ENCODE measurements at places on chromosomes 6 and 20.

DNA sequence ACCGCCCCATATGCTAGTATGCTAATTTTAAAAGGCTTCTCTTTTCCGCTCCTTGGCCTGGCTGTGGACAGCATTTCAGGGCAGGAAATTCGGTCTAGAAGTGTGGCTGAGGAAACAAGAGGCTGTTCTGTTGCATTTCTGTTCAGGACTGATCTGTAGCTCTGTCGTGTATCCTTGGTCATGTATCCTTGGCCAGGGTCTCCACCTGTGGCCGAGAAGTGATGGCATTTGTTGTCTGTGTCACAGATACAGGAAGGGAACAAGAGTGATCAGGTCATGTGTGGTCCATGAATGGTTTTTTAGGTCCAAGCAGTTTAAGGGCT, 300.5 kb upstream of the SUPT3H start:
- DNase-seq, result no peak

- no peak for DNase-seq
These were observed 121.7 kb upstream of the MARCKS start for GRCh38 chr6:113735491-113735890.

DNA sequence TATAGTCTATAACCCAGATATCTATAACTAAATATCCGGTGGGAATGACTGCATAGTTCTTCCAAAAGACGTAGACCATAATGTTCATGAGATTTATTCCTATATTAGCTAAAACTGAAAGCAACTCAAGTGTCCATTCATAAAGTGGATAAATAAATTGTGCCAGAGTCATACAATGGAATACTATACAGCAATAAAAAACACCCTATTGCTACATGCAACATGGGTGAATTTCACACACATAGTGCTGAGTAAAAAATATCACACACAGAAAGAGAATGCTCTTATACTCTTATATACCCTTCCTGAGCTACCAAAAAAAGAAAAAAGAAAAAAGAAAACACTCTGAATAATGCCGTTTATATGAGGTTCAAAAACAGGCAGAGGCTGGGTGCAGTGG, 6.9 kb downstream of the TNXB start:
- no peak for DNase-seq

GRCh38 chr20:20446425-20447015, 78.6 kb downstream of the INSM1 start:
- DNase-seq, result no peak

- no peak for DNase-seq
These were observed 674.5 kb downstream of the HDGFL1 start for GRCh38 chr6:23243854-23244253.

- no peak for DNase-seq
These were observed 17.9 kb downstream of the LAMP5 start for GRCh38 chr20:9532069-9532838.

DNA sequence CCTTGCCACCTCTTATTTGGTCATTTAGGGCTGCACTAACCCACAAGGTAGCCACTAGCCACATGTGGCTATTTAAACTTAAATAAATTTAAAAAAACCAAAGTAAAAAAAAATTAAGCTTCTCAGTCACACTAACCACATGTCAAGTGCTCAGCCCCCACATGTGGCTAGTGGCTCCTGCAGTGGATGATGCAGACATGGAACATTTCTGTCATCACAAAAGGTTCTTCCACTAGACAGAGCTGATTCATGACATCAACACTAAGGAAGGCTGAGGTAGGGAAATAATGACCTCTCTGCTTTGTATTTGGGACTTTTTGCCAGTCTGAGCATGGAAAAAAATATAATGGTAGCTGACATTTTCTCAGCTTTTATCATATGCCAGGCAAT, 173.0 kb upstream of the FERMT1 start:
- DNase-seq, result no peak

DNA sequence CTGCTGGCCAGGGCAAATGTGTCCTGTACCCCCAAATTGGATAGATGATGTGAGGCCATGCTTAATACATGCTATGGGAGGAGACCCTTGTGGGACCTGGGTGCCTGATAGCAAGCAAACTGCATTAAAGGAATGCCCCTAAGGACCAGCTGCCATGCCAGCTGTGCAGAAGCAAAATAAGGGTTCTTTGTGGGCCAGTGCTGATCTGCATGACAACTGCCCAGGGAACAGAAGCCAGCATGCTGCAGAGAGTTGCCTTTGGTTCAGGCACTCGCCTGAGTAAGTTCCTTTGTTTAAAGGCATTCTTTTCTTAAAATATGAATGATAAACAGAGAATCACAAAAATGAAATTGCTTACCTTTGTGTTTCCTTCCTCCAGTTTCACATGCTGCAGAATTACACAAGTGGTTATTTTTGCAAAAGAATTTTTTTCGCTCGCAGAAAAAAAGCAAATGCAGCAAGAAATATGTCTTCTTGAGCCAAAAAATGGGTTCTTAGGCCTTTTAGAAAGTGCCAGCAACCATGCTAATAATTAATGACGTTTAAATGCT, 6.9 kb upstream of the SYNDIG1 start:
- no peak for DNase-seq

DNA sequence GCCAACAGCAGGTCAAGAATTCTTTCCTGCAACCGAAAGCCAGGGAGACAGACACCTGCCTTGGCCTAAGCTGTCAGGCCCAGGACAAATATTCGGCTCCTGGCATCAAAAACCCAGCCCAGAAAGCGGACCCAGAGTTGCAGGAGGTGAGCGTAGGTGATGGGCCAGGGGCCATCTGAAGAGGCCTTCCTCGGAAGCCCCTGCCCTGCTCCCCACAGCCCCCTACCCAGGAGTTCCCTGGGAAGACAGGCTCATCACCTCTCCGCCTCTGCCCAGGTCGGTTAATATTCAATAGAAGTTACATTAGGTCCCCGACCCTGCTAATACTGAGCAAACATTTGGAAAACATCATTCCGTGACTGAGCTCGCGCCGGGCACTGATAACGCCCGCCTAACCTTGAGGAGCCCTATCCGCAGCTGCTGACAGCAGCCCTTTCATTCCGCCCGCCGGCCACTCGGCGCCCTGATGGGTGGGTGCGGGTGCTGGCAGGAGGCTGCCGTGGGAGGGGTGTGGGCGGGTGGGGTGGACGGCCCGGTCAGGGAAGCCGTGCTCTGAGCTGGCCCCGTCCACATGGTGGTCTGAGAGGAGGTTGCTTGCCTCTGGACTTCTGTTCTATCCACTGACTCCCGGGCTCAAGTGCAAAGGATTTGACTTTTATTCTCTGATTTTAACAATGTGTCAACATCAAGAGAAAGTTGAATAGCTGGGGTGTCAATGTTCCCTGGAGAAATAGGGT, 55.7 kb downstream of the HNF4A start:
- DNase-seq, result no peak

GRCh38 chr6:19803331-19804204, 33.6 kb upstream of the ID4 start:
- no peak for DNase-seq

GRCh38 chr20:32743237-32744112, at the start of gene COMMD7:
COMMD7 (minus strand) TSS chr20:32743467; CDS start chr20:32743391, 76 bp downstream.
- DNase-seq, result no peak

GRCh38 chr6:41625442-41625841, 12.8 kb upstream of the MDFI start:
- DNase-seq, result no peak

DNA sequence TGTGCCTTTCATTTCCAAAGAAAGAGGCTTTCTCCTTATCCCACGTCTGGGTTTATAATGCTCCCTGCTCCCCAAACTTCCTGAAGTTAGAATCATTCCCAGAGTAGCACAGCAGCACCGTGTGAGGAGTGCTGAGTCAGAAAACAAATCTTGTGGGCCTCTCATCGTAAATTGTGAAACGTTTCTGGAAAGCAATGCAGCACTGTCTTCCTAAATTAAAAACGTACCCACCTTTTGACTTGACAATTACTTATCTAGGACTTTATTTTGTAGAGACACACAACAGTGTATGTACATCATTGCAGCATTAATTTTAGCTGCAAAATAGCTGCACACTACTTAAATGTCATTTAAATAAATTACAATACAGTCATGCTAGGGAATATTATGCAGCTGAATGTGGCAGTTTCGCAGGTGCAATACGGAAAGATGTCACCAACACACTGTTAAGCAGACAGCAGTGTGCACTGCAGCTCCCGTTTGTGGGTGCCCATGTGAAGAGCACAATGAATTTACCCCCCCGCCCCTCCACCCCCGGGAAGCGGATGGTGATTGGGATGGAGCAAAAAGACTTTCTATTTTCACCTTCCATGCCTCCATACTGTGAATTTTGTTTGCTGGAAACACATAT, 30.8 kb downstream of the RRBP1 start:
- DNase-seq, result no peak

DNA sequence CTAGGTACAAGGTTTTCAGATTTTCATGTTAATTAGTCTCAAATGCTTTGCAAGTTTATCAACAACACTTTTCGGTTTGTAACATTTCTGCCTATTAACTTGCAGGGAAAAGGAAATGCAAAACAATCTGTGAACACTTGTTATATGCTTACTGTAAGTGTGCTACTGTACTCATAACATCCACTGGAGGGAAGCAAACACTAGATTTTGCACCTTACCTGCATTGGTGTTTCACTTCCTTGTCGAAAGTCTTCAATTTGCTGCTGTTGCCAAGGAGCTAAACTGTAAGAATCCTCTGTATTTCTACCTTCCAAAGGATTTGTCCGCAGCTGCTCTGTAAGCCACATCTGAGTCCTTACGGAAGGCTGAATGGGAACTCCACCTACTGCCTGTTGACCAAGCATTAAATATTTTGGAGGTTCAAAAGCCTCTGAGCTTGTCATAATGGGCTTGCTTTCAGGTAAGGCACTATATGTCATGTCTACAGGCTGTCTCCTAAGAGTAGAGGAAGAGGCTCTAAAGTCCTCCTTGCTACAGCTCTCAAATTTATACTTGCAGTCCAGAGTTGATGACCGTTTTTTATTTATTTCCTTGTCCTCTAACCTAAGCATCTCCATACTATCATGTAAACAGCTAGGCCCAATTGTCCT, 17.3 kb downstream of the PLN start:
- no peak for DNase-seq

GRCh38 chr6:67591910-67592309, 1043.2 kb upstream of the ADGRB3 start:
- DNase-seq, result no peak

DNA sequence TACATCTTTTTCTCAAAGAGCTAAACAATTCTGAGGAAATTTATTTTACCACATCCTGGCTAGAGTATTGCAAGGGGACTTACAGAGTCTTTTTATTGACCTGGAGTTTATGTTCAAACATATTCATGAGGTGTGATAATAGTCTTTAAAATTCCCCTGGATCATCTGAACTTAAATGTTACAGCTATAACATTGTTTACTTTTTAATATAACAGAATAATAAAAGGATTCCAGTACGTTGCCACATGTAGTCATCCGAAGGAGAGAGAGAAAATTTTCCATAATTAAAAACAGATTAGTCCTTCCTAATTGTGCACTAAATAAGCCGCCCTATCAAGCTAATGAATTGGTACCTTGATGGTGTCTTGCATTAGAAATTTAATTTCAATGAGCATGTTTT, 765.4 kb upstream of the MAP3K7 start:
- no peak for DNase-seq

GRCh38 chr20:35635652-35636051, 20.0 kb downstream of the SPAG4 start:
- no peak for DNase-seq

DNA sequence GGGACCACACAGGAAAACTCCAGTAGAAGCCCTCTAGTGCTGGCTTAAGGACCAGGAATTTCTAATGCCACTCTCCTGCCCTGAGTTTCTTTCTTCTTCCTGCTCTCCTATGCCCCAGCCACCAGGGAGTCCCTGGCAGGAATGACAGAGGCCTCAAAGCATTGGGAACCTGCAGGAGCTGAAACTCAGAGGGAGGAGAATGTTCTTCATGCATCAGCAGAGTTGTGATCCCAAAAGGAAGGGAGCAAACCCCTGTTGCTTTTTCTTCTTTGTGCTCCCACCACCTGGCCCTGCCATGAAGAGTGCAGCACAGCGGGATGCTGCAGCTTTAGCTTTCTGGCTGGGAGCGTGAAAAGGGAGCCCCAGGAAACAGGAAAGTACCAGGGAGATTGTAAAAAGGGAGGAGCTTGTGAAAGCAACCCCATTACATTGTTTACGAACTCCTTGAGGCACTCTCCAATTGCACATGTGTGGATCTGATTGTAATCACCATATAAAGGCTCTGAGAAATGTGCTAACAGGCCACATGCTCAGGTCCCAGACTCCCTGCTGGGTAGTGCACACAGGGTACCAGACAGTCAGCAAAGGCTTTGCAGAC, 34.7 kb upstream of the FKBP1A start:
- DNase-seq, result no peak

- no peak for DNase-seq
These were observed 2.8 kb downstream of the HMGA1 start for GRCh38 chr6:34239500-34239825.

DNA sequence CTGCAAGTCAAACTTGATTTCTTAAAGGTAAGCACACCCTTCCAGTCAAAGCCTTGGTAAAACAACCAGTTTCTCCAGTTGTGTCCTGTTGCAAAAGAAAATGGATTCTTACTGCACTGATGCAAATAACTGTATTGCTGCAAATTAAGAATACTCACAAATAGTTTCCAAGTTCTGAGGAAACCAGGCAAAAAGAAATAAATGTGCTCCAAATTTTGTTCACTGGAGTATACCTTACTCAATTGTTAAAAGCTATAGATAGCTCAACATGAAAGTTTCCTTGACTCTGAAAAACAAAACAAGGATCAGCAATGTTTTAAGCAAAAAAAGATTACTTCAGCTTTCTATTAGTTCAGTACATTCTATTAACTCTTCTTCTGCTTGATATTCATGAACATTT, 75.2 kb downstream of the SLC16A10 start:
- no peak for DNase-seq

- DNase-seq, result no peak
These were observed 420.9 kb upstream of the FLRT3 start for GRCh38 chr20:14758356-14758755.

- DNase-seq, result no peak
These were observed 24.3 kb upstream of the NHSL1 start for GRCh38 chr6:138523347-138524210.

DNA sequence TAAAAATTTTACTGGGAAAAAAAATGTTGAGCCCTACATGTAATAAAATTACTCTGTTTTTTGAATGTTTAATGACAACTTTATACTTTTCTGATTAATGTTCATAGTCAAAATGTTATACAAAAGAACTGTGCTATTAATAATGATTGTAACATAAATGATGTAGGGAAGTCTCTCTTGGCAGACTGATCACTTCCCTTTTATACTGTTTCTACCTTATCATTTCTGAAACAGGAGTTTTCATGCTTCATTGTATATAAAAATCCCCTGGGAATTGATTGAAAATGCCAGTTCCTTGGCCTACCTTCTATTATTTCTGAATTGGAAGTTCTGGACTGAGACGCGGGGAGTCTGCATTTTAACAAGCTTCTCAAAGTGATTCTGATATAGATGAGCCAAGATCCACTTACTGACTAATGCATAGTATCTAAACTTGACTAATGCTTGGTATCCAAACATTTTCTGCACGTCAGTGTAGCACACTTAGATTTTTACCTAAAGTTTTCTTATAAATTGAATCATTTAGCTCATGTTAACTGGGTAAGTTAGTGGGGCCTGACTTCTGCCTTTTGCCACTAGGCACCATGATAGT, 7.2 kb upstream of the HDAC2 start:
- DNase-seq, result no peak

Data from CMK (cell line).